ENCODE measurements at places on chromosomes 5 and 9. TPM values are rescaled to one million over a fixed set of nuclear protein-coding genes. Genes with fewer than 3 reads are reported as not detected.

GRCh38 chr5:109692852-109693251 lies 3.1 kb downstream of the MAN2A1 start:
- no peak overlapping the region for H3K27ac ChIP-seq
- no peak for DNase-seq
- peaks cover 64% of the 10 kb centered on the region for H3K4me1 ChIP-seq
- no peaks in the 10 kb centered on the region for H3K36me3 ChIP-seq
- H3K27me3 ChIP-seq, result no peaks in the 10 kb centered on the region
- H3K4me3 ChIP-seq, result no peak overlapping the region

GRCh38 chr5:6494939-6495338 lies 46.3 kb downstream of the UBE2QL1 start:
- H3K27ac ChIP-seq, result no peak overlapping the region
- no peaks in the 10 kb centered on the region for H3K4me1 ChIP-seq
- peaks cover 23% of the 10 kb centered on the region for H3K27me3 ChIP-seq
- no peaks in the 10 kb centered on the region for H3K36me3 ChIP-seq
- no peak for DNase-seq
- no peak overlapping the region for H3K4me3 ChIP-seq

DNA sequence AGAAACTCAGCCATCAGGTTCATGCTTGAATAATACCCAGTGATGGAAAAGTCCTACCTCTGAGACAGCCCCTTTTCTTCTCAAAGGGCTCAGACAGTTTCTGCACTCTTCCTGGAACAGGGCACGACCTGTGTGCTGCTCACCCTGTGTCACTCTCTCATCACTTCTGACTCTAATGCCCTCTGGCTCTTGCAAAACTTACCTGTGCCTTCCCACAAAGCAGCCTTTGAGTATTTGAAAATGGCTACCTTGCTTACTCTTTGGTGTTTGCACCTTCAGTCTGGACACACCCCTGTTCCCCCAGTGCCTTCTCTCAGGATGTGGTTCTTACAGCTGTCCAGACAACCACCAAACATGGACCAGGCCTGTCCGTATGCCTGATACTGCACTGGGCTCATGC lies 171.4 kb downstream of the GRIA1 start:
- no peak overlapping the region for H3K27ac ChIP-seq
- no peak for DNase-seq
- H3K27me3 ChIP-seq, result no peaks in the 10 kb centered on the region
- H3K4me3 ChIP-seq, result no peak overlapping the region

- no peak for DNase-seq
- no peak overlapping the region for H3K4me3 ChIP-seq
- H3K27me3 ChIP-seq, result no peaks in the 10 kb centered on the region
- H3K27ac ChIP-seq, result no peak overlapping the region
- no peaks in the 10 kb centered on the region for H3K36me3 ChIP-seq
These were observed 120.3 kb upstream of the SPATA31C2 start for GRCh38 chr9:88258601-88259000.

DNA sequence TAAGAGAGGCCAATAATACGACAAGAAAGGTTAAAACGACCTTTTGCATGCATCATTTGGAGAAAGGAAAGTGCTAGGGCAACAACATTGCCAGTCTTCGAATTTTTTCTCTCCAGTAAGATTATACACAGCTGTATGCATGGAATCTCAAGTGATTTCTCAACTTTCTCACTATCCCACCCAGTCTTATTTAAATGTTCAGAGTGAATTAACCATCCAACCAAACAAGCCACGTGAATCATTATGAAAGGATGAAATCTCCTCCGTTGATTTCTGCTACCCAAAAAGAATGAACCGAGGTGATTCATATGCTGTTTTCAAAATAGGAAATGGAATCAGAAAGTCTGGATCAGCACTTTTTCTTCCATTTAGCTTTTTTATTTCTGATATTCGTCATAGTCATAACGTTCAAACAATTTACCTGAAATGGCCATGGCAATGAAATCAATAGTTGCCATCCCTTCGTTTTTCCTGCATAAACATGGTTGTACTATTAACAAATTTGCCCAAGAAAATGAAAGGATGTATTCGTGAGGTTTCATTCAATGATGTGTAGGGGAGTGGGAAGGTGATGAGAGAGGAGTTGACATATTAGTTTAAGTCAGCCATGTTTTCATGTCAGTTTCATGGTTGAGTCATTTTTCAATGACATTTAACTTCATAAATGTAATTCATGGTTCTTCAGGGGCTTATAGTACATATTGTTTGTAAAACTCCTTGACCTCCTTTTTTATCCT lies 170.9 kb upstream of the WWC1 start:
- H3K4me3 ChIP-seq, result no peak overlapping the region

DNA sequence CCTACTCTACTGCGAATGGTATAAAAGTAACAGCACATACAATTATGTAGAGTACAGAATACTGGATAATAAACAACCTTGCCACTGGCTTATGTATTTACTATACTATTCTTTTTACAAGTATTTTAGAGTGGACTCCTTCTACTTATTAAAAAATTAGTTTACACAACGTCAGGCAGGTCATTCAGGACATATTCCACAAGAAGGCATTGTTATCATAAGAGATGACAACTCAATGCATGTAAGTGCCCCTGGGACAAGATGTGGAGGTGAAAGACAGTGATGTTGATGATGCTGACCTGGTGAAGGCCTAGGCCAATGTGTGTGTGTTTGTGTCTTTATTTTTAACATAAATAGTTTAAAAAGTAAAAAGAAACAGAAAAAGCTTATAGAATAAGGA lies 421.7 kb downstream of the CDH12 start:
- no peak overlapping the region for H3K4me3 ChIP-seq
- H3K36me3 ChIP-seq, result no peaks in the 10 kb centered on the region
- H3K27me3 ChIP-seq, result no peaks in the 10 kb centered on the region
- H3K4me1 ChIP-seq, result no peaks in the 10 kb centered on the region
- H3K27ac ChIP-seq, result no peak overlapping the region

- peak overlapping the region; percentile 74 for H3K4me3 ChIP-seq
- peaks cover 52% of the 10 kb centered on the region for H3K27me3 ChIP-seq
- peaks cover 72% of the 10 kb centered on the region for H3K4me1 ChIP-seq
- H3K36me3 ChIP-seq, result no peaks in the 10 kb centered on the region
- no peak for DNase-seq
These were observed 904 bp downstream of the GDNF start for GRCh38 chr5:37838933-37839341.

DNA sequence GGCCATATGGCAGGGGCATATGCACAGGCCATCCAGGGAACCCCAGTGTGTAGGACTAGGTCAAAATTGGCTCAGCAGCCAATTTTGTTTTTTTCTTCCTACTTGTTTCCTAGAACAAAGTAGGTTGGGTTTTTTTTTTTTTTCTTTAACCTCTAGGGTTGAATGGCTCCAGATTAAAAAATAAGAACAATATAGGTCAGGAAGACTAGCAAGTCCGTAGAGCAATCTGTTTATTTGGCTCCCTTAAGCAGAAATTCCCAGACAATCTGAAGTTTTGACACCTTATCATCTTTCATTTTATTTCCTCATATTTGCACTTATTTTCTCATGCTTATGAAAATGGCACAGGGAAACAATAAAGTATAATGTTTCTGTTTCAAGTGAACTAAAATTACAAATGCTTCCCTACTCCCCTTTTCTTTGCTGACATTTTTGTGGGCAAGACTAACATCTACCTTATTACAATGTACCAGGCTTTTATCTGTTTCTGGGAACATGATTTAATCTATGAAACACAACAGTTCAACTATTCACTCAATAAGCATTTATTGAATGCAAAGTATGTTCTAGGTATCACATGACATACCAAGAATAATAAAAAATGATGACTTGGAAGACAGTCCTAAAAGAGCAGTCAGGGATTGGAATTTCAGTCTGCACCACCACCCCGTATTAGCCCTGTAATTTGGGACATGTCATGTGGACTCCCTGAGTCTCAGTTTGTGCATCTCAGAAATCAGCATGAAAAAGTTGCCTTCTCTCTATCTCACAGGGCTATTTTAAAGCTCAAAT lies 30.5 kb downstream of the TLR4 start:
- H3K36me3 ChIP-seq, result no peaks in the 10 kb centered on the region
- DNase-seq, result no peak
- H3K4me1 ChIP-seq, result peaks cover 7% of the 10 kb centered on the region
- no peak overlapping the region for H3K27ac ChIP-seq
- no peak overlapping the region for H3K4me3 ChIP-seq
- no peaks in the 10 kb centered on the region for H3K27me3 ChIP-seq

- H3K4me1 ChIP-seq, result peaks cover 52% of the 10 kb centered on the region
- peak overlapping the region; percentile 46 for H3K4me3 ChIP-seq
- H3K27me3 ChIP-seq, result no peaks in the 10 kb centered on the region
- no peak overlapping the region for H3K27ac ChIP-seq
- DNase-seq, result no peak
These were observed 8.3 kb downstream of the N4BP3 start for GRCh38 chr5:178121391-178122276.

GRCh38 chr9:112764837-112765236 lies 14.3 kb downstream of the SNX30 start:
- H3K4me1 ChIP-seq, result no peaks in the 10 kb centered on the region
- H3K27ac ChIP-seq, result no peak overlapping the region
- no peak overlapping the region for H3K4me3 ChIP-seq
- no peak for DNase-seq
- no peaks in the 10 kb centered on the region for H3K36me3 ChIP-seq
- no peaks in the 10 kb centered on the region for H3K27me3 ChIP-seq

DNA sequence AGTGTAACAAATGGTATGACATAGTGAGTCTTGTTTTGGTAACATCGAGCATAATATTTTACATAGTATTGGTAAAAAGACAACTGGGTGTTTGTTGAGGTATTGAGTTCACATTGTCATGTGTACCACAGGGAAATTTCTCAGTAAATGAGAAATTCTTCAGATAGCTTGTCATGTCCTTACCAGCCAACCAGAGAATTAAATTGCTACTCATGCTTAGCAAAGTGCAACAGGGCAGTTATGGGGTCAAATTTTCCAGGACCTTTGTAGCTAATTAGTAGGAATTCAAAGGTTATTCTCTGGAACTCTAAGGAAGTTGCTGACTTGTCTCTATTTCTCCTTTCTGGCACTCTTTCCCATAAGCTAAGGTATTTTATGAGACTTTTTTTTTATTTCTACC lies 595.7 kb downstream of the EFNA5 start:
- no peaks in the 10 kb centered on the region for H3K4me1 ChIP-seq
- DNase-seq, result no peak
- H3K27me3 ChIP-seq, result no peaks in the 10 kb centered on the region
- no peak overlapping the region for H3K27ac ChIP-seq

DNA sequence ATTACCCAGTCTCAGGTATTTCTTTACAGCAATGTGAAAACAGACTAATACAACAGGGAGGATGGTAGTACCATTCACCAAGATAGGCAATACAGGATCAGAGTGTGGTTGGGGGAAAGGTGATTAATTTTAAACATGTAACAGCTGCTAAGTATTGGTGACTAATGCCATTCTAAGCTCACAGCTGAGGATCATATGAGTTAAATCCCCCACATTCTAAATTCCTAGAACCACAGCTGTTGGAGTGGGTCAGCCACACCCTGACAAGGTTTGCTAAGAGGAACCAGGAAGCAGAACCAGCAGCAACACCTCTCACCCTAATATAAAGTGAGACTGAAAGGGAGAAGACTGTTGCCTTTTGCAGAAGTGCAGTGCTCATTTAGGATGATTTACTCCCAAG lies 24.8 kb downstream of the HSPB3 start:
- DNase-seq, result no peak
- no peaks in the 10 kb centered on the region for H3K36me3 ChIP-seq
- H3K4me1 ChIP-seq, result no peaks in the 10 kb centered on the region
- no peak overlapping the region for H3K4me3 ChIP-seq
- no peaks in the 10 kb centered on the region for H3K27me3 ChIP-seq

DNA sequence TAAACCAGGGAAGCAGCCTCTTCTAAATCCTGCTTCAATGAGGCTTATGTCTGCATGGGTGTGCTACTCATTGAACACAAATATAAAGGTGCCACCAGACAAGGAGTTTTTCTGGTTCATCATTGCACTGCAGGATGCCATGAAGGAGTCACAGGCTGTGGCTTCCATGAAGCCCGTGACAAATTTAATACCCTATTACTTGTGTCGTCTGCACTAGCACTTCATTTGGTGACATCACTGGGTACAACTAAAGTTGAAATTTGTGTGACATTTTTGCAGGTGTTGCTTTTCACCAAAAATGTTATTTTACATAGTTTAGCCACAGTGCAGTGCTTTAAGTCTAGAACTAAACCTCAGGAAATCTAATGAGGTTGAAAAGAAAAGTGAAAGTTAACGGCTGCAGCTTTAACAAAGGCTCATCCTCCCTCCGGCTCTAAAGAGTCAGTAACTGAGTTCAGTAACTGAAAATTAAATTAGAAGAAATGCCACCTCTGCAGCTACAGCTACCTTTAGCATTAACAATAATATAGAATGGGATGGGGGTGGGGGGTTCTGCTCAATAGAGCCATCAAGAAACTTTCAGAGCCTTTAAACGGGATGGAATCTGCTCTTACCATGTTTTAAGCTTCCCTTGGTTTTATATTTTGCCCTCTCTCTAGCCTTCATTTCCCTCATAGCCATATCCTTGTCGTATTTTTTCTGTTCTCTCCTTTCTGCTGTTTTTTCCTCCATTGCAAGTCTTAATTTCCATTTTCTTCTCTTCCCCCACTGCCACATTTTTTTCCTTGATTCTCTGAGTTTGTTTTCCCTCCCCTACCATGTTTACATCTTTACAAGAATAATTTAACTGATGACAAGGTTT lies 233.8 kb upstream of the TMEM161B start:
- no peak for DNase-seq
- H3K27ac ChIP-seq, result no peak overlapping the region
- no peaks in the 10 kb centered on the region for H3K27me3 ChIP-seq
- no peaks in the 10 kb centered on the region for H3K4me1 ChIP-seq
- H3K4me3 ChIP-seq, result peak overlapping the region; percentile 58

DNA sequence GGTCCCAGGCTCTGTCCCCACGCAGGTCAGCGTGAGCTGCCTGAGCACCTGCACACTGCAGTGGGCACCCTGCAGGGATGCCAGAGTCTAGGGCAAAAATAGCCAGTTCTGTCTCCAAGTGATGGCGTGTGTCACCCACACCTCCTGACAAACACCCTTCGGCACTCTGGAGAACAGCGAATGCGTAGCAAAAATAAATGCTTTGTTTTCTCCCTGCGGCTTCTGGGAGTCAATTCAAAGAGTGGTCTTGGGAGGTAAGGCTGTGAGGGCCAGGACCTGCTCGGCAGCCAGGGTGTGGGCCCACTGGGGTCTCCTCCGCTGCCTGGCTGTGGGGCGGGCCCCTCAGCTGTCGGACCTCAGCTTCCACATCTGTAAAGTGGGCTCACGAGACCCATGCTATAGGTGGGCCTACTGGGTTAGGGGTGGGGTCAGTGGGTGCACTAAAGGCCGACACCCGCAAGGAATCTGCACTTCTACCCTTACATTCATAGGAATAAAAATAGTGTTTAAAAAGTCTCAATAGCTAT lies 37.4 kb downstream of the RASGEF1C start:
- no peak for DNase-seq
- no peak overlapping the region for H3K4me3 ChIP-seq
- H3K27me3 ChIP-seq, result no peaks in the 10 kb centered on the region
- peaks cover 32% of the 10 kb centered on the region for H3K4me1 ChIP-seq
- H3K27ac ChIP-seq, result peak overlapping the region; percentile 60

- no peak for DNase-seq
- peaks cover 12% of the 10 kb centered on the region for H3K4me1 ChIP-seq
- no peak overlapping the region for H3K27ac ChIP-seq
- no peaks in the 10 kb centered on the region for H3K36me3 ChIP-seq
- no peak overlapping the region for H3K4me3 ChIP-seq
These were observed 346.9 kb downstream of the GADD45G start for GRCh38 chr9:89951675-89952074.

OR13C9 gene
- total RNA-seq, result not detected

HSPB3 gene
- 115 TPM for total RNA-seq

ELAVL2 gene
- total RNA-seq, result 1.4 TPM

SAXO1 gene
- not detected for total RNA-seq

GPR151 gene
- total RNA-seq, result not detected

SMAD5 gene
- 47.3 TPM for total RNA-seq

PCDHB1 gene
- total RNA-seq, result not detected

SLC9A3 gene
- total RNA-seq, result 1.7 TPM

FAM221B gene
- not detected for total RNA-seq

ADGRD2 gene
- not detected for total RNA-seq

PCDHGC4 gene
- 0.91 TPM for total RNA-seq

CFAP77 gene
- not detected for total RNA-seq

All from esophagus muscularis mucosa (tissue), 4 donors.